ENCODE measurements at places on chromosomes 1 and 21.

DNA sequence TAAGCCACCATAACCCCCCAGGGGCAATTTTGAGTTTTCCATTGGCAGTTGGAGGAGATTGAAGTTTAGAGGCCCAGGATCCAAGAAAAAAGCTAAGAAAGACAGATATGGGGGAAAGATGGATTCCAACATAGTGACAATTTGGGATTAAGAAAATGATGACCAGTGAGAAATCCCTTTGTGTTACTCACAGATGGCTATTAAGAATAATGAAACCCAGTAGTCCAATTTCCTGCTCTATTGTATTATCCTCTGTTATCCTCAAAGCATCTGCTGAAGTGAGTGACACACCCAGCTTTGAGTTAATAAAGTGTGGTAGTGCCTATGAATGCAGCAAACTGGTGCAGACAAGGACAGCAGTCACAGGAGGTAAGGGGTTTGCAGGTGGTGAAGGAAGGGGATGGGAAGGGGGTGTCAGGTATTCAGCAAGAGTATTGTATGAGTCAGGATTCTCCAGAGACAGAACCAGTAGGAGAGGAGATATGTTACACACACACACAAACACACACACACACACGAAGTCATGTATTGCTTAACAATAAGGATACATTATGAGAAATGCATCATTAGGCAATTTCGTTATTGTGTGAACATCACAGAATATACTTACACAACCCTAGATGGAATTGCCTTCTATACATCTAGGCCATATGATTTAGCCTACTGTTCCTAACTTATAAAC, 112.4 kb upstream of the VANGL1 start:
- DNase-seq: no peak

DNA sequence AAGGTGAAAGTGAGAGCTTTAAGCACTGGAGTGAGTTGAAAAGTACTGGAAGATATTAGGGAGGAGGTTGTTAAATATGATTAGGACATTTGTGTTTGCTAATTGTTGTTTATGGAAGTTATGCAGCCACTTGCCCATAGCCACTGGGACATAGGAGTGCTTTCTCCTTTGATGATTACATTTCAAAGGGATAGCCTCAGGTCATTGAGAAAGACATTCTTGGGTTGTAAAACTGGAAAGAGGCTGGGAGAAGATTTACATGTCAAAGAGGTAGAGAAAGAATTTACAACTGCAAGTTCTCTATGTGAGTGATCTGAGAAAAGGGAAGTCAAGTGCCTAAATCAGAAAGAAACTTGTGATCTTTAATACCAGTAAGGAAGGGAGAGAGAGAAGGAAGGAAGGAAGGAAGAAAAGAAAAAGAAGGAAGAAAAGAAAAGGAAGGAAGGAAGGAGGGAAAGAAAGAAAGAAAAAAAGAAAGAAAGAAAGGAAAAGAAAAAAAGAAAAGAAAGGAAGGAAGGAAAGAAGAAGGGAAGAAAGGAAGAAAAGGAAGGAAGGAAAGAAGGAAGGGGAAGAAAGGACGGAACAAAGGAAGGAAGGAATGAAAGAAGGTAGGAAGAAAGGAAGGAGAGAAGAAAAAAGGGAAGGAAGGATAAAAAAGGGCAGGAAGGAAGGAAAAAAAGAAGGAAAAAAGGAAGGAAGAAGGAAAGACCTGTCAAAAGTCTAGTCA, 284.6 kb upstream of the DPYD start:
- no peak for DNase-seq

- DNase-seq: no peak
Observed at GRCh38 chr1:7409278-7409677, 361.8 kb upstream of the VAMP3 start.

DNA sequence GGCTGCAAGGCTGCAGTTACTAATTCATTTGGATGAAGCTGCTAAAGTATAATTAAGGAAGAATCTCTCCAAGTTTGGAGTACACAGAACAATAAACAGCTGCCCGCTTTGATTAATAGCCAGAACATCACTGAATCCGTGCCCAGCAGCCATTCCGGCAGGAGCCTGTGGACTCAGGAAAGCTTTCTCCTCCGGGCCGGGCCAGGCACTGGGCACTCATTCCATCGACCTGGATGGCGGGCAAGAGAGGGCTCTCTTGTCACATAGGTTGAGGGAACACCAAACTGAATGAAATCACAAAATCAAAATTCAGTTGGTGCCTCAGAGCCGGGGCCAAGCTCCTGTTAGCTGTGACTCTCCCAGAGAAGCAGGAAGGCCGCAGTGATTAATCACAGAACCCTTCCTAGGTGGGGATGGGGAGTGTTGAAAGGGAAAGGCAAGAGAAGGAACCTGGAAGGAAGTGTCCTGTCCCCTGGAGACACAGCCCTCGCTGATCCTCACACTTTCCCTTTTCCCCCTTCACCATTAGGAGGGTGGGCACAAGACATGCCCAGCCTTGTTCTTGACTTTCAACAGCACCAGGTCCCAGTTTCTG, 306.7 kb downstream of the NPHP4 start:
- no peak for DNase-seq

GRCh38 chr1:92310185-92310597, 11.3 kb downstream of the RPAP2 start:
- no peak for DNase-seq

DNA sequence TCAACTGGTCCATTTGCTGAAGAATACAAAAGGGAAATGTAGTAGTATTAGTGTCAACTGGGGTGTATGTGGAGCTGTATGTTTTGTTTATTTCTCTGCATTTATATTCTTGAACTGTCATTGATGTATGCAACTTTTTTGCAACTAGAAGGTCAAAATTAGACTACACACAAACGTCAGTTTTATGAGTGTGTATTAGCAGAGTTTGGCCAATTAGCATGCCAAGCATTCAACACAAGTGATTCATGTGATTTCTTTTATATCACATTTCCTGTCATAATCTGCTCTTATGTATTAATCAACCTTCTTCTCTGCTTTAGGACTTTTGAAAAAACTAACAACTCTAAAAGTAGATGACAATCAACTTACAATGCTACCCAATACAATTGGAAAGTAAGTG, 211.1 kb downstream of the LRRC40 start:
- DNase-seq: no peak

- no peak for DNase-seq
Observed at GRCh38 chr1:28792644-28793121, 19.3 kb upstream of the OPRD1 start.

DNA sequence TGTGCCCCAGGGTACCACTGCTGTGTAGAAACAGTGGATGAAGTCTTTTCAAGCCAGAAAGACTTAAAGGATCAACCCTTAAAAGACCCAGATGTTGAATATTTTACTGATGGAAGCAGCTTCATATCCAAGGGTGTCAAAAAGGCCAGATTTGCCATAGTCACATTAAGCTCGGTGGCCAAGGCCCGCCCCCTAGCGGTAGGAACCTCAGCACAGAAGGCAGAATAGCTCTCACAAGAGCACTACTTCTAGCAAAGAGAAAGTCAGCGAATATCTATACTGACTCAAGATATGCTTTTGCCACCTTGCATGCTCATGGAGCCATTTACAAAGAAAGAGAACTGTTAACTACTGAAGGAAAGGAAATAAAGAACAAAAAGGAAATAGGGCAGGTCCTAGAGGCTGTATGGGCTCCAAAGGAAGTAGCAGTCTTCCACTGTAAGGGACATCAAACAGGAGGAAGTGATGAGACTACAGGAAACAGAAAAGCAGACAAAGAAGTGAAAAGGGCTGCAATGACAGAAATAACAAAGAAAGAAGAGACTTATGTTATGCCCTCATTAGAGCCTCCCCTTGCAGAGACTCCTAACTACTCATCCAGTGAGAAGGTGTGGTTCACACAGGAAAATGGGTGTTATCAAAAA, 90.5 kb downstream of the LIPI start:
- DNase-seq: no peak

DNA sequence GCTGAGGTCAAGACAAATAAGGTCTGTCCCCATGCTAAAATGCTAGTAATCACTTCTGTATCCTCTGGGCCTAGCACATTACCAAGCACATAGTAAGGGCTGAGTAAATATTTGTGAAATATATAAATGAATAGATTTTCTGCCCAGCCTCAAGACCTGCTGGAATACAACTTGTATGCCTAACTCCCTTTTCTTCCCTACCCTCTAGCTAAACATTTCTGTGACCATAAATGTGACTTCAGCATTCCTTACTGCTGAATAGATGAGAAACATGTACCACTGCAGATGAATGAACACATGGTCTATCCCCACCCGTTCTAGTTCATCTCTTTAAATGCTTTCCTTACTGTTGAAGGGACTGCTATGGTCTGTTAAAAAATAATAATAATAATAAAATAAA, 209.0 kb upstream of the HOOK1 start:
- DNase-seq: no peak

- no peak for DNase-seq
Observed at GRCh38 chr1:65308781-65309303, 501 bp upstream of the DNAJC6 start.

GRCh38 chr1:17927952-17928351, 172.8 kb downstream of the ACTL8 start:
- DNase-seq: no peak

GRCh38 chr21:44525391-44526095, 14.5 kb downstream of the KRTAP10-1 start:
- DNase-seq: no peak

DNA sequence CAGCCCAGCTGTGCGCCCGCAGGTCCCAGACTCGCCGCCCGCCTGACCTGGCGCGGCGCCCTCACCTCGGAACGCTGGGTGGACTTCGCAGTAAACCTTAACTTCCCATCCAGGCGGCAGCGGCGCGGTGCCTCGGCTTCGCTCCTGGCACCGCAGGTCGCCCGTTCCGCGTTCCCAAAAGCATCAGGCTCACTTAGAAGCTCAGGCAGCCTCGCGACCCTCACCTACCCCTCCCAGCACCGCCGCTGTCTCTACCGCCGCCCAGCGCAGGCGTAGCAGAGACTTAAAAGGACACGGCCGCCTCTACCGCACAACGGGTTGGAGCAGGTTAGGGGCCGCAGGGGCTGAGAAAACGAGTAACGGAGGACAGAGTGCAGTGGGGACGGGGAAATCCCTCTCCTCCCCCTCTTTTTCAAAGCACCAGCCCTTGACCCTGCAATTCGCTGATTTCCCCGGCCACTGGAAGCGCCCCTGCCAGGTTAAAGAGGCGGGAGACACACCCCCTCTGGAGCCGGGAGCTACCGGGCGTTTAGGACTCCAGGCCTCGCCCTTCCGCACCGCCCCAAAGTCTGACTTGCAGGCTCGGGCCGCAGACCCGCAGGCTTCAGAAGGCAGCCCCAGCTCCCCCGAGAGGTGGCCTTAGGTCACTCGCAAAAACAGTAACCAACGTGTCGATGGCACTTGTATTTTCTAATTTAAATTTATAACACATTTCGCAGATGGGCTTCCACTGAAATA, 328.5 kb downstream of the FAM72C start:
- DNase-seq: no peak

- no peak for DNase-seq
Observed at GRCh38 chr1:182527680-182528079, 61.4 kb downstream of the RNASEL start.

DNA sequence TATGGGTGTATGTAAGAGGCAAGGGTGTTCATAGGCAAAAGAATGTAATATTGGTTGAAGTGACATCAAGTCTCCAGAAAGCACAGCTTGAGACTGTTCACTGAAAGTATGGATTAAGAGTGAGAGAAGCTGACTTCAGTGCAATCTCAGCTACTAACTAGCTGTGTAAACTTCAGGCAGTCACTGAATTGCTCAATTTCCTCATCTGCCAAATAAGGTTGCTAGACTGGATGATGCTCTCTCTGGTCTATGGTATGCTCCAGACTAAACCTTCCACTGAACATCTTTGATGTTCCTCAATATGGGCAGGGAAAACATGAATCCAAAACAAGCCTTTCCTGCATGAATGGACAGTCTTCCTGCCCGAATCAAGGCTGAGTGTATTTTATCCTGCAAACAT, 111.8 kb upstream of the USH2A start:
- no peak for DNase-seq

DNA sequence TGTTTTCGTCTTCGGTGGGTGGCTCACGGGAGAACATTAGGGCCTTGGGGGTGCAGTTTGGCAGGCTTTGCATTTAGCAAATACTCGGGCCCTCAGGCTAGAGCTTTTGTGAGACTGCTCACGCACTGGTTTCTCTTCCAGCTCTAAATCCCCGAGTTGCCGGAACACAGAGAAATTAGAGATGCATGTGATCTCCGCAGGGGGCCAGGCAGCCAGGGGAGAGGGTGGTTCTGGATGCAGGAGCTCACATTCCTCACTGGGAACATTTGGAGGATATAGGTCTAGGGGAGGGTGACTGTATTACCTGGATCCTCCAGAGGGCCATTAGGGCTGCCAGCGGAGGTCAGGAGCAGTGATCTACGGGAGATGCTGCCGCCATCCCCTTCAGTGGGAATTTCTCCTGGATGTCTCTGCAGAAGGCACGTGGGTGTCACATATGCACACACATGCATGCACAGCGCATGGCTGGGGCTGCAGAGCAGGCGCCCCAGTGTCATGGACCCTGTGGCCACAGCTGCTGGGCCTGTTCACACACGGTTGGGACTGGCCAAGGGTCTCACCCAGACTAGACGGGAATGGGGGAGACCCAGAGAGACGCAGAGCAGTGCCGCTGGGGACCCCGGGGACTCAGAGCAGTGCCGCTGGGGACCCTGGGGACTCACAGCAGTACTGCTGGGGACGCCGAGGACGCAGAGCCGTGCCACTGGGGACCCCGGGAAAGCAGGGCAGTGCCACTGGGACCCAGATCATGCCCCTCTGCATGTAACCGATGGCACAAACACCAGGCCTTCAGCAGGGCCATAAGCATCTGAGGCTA, 258.7 kb downstream of the CAMTA1 start:
- DNase-seq: no peak

DNA sequence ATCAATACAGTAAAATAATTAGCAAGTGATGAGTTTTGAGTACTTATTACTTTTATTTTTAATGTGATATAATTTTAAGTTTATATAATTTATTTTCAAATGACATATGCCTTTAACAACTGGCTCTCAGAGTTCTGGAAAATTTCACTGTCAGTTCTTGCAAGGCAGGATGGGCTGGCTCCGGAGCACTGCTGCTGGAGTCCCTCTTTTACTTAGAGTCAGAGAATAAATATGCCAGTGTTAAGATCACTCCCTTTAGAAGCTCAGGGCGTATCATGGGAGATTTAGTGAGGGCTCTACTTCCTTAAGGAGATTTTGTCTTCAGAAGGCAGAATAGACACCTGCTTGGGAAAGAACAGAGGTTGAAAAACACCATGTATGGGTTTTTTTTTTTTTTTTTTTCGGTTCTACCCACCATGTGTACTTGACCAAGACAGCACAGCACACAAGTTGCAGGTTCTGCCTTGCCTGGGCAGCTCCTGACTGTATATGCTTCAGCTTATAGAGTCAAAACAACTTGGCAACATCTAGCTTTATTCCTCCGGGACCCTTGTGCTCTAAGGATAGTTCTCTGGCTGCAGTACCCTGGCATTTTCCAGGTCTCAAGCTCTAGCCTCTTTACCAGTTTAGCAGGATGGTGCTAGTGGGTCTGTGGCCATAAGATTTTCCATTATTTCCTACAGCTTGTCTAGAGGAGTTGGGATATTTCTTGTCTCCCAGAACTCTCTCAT, 29.7 kb upstream of the FMOD start:
- DNase-seq: no peak

All from NCI-H774 (cell line).